ENCODE measurements at places on chromosomes 4 and X.

DNA sequence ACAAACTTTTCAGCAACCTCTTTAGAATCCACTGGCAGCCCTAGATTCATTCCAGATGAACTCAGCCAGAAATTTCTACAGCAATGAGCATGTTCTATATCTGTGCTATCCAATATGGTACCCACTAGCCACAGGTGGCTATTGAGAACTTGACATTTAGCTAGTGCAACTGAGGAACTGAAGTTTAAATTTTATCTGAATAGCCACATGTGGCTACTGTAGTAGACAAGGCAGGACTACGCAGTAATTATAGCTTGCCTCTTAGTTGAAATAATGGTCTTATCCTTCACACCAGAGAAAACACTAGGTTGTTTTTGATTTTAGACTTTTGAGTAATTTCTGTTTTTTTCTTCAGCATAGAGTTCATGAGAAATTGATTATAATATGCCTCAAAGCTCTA lies 2.6 kb upstream of the TCEANC start:
- no peak for DNase-seq

GRCh38 chrX:42797651-42798269 lies 19.8 kb upstream of the PPP1R2C start:
- DNase-seq = no peak

DNA sequence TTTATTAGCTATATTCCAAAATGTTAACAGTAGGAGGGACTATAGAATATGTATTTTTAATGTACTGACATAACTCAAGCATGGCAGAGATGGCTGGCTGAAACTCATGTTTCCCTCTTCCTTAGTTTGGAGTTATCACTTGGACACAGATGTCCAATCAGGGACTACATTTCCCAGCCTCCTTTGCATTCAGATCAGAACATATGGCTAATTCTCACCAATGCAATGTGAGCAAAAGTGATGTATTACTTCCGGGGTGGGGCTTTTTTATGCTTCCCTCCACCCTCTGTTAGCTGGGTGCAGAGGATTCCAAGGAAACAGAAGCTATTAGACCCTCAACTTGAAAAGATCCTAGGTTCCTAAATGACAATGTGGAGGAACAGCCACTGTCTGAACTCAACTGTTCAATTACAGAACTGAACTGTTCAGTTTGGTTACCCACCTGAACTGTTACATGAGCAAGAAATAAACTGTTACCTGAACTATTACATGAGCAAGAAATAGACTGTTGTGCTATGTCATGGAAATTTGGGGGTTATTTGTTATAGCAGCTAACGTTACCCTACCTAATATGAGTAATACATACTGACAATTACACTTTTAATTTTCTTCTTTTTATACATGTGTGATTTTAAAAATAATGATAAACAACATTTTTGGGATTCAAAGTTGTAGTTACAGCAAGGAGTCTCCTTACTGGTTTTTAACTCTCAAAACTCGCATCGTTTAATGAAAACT lies 29.6 kb upstream of the ERVMER34-1 start:
- no peak for DNase-seq

- no peak for DNase-seq
Measured at GRCh38 chr4:56372774-56373173, 14.5 kb downstream of the AASDH start.

DNA sequence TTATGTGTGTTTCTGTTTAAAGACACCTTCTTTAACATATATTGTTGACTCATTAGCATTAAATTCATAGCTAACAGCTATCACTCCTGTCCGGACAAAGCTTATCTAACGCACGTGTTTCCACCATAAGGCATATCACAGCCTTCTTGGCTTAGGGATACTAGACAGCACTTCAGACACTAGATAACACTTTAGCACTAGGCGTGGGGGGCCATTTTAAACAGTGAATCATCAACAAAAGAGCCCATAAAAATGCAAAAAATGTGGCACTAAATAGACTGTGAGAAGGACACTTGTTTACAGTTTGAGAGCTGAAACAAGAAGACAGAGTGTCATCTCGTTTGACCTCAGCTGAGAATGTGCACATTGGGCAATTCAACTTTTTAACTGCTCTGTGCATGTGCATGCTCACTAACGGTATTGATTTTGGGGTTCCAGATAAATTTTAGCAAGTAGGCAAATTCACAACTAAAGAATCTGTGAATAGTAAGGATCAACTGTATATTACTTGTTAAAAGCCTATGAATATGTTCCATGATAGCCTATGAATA lies 58.9 kb upstream of the RAI2 start:
- DNase-seq = no peak

DNA sequence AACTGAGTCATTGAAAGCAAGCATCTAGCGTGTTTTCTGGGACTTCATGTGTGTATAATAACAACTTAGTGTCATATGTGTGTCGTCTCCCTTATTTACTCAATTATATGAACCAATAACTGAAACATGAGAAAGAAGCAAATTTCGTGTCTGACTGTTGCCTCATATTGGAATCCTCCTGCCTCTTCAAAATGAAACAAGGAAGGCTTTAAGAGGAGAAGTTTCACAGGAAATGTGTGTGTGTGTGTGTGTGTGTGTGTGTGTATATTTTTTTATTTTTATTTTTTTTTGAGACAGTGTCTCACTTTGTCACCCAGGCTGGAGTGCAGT lies 145.8 kb upstream of the SFRP2 start:
- no peak for DNase-seq

- DNase-seq = no peak
Measured at GRCh38 chrX:18714910-18715309, 7.5 kb downstream of the PPEF1 start.

GRCh38 chr4:53640576-53641453 lies 49.5 kb upstream of the LNX1 start:
- no peak for DNase-seq

- no peak for DNase-seq
Measured at GRCh38 chr4:121927948-121928347, 23.9 kb downstream of the TRPC3 start.
